SK-N-DZ (cell line): ENCODE measurements at places on chromosomes 2 and 18.

DNA sequence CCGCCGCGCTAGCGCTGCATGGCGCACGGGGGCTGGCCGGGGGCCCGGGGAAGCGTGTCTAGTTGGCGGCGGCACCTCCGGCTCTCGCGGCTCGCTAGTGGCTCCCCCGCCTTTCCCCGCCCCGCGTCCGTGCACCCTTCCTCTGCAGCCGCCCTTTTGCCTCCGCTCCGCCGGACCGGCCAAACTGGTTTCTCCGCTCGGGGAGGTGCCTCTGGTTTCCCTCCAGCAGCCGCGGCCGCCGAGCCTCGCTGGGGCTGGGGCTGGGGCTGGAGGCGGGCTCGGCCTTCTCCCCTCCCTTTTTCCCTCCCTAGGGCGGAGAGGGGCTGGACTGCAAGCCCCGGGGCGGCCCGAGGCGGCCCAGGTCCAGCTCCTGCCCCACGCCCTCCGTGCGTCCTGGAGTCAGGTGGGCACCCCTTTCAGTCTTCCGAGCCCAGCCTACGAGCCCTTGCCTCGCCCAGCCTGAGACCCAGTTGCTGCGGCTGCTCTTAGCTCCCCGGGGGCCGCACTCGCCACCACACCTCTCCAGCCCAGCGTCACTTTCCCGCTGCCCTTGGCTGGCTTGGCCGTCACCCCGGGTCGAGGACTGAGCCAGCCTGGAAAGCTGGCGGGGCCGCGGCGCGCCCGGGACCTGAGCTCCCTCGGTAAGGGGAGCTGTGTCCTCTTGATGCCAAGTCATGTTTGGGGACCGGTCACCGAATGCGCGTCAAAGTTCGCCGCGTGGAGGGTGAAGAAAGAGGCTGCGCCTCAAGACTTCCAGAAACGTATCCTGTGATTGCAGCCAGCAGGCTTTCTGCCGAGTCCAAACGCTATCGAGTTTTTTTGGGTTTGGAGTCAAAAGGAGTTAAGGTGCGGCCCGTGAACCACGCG is at the start of gene ATP8B1:
Gene ATP8B1, minus strand, starts transcription at position 213 of the 867 bp plus-strand sequence. CDS start 71,508 bp downstream, outside the sequence.
- no peak for DNase-seq

GRCh38 chr2:129803032-129803431 is 176.4 kb upstream of the RAB6C start:
- DNase-seq = no peak

DNA sequence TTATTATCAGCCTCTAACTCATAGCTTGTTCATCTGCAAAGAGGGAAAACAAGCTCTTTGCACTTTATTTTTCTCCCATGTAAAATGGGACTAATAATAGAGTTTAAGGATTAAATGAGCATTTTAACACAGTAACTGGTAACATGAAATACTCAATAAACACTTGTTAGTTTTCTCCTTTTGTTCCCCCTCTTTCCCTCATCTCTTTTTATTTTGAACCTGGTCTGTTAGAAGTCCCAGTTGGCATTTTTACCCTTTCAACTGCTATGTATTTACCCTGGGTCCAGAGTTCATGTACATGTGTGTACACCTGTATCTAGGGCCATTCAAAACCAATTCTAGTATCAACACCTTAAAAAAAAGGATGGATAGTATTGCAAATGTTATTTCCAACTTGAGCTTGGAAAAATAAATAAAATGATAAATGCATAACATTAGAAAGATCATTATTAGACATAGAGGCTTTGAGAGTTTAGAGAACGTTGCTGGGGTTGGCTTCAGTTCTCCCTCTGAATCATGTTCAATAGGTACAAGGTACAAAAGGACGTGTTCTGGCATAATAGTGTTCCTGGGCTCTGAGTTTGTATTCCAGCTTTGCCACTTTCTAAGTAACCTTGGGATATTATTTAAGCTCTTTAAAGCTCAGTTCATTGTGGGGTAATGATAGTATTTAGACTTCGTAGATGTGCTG is 5.2 kb upstream of the VPS54 start:
- no peak for DNase-seq

DNA sequence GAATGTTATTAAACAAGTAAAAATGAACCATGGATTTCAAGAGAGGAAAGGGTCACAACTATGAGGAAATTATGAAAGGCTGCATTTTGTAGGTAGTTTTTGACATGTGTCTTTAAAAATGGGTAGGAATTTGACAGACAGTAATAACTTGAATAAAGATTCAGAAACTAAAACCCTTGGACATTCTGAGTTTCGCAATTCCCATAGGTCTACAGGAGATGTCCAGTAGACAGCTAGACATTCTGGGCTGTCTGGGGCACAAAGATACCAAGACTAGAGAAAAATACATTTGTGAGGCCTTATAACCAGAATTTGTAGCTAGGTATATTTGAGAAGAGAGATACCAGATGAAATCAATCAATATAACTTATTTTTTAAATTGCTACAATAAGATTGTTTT is 42.3 kb downstream of the DNAJC10 start:
- no peak for DNase-seq

DNA sequence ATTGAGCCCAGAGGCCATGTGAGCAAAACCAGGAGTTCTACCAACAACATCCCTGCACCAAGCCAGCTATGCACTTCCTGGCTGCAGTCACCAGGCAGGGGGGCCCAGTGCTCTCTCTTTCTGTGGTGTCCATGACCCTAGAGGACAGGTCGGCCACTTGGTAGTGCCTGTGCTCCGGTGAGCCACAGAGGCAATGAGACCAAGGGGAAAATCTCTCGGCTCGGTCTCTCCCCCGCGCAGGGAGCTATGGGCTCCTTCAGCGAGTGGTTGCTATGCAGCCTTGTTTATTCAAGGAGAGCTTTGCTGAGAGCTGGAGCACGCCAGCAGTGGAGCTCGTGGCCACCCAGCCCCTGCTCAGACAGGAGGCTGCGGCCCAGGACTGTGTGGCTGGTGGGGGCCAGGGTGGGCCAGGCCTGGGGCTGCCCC is at the start of gene TOGARAM2:
Gene TOGARAM2, plus strand, starts transcription at position 283 of the 426 bp plus-strand sequence. CDS start 13,537 bp downstream, outside the sequence.
- no peak for DNase-seq

- DNase-seq = no peak
These were observed 7.7 kb downstream of the MGAT5 start for GRCh38 chr2:134261398-134262131.

DNA sequence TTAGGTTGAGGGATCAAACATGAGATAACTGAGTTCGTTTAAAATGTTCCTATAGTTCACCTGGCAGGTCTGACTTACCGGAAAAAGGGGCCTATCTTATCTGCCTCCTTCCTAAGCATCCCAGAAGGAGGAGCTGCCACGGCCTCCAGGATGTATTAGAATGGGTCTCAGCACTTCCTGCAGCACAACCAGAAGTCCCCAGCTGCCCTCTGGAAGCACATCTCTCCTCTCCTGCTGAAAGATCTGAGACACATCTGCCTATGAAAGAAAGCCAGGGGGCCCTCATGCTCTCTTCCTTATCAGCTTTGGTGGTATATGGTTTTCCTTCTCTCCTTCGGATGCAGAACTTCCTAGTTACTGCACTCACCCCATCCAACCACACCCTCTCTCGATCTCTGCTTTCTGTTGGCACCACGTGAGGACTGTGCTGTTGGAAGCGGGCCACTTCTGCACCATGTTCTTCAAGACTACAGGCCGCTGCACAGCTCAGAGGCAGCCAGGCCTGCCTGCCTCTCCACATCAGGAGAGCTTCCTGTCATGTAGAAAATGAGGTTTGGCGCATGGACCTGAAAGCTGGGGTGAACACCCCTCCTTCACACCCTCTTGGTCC is 6.5 kb downstream of the IGFBP5 start:
- no peak for DNase-seq

GRCh38 chr2:161031511-161031910 is 128.7 kb upstream of the TANK start:
- no peak for DNase-seq

DNA sequence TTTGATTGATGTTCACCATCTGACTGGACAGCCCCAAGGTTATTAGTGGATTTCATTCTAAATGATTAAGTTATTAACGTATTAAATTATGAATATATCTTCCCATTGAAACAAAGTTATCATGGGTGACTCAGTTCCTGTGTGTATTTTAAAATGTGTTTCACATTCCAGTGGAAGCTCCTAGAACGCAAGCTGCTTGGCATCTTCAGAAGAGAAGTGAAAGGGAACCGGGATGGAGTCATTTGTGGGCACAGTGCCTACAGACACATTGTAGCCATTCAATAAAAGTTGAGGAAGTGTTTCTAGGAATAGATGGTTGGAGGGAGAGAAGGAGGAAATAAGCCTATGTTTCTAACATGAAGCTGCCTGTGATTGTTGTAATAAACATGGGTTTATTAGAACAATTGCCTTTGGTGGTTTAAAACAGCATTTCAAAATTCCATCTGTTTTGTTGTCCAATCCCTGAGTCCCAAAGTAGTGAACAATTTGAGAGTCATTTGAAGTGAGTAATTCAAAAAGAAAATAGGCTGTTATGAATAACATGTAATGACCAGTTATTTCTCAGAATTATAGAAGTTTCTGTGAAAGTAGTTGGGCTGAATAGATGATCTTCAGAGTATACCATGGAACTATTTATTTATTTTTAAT is 143.5 kb downstream of the PKP4 start:
- no peak for DNase-seq
